Right hindlimb (tissue), 1 donor: ENCODE measurements at places on chromosomes 7 and 10.

- no peak for DNase-seq
Measured at GRCh38 chr10:128016423-128017060, 109.6 kb downstream of the PTPRE start.

DNA sequence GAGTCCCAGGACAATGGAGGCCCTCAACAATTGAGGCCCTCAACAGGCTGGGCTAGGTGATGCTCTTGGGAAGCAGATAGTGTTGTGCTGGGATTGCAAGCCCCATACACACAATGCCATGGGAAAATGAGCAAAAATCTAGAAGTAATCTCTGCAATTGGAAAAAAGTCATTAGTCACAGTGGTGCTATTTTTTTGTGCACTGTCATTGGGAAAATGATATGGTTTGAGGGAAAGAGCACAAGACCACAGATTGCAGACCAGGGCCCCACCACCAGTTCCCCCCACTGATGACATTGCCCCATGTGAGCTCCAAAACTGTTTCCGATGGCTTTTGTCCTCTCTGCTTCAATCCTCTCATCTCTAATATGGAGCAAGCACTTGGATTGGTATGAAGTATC lies 1.9 kb downstream of the KCTD7 start:
- no peak for DNase-seq

- DNase-seq: no peak
Measured at GRCh38 chr7:81499262-81500116, 270.4 kb downstream of the HGF start.

DNA sequence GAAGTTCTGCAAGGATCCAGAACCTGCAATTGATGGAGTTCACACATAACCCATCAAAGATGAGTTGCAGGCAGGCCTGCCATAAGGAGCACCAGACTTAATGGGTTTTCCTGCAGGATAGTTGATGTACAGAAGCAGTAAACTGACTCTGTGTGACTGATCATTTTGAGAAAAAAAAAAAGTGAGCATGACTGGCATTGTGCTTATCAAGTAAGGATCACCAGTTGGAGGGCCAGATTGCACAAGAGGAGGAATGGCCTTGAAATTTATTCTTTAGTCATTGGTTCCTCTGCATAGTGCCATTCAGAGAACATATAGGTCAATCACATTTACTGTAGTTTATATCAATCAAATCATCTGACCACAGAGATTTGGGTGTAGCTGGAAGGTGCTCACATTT lies 3.8 kb downstream of the CYP3A43 start:
- DNase-seq: no peak

GRCh38 chr7:42834676-42835075 lies 77.2 kb downstream of the C7orf25 start:
- no peak for DNase-seq

DNA sequence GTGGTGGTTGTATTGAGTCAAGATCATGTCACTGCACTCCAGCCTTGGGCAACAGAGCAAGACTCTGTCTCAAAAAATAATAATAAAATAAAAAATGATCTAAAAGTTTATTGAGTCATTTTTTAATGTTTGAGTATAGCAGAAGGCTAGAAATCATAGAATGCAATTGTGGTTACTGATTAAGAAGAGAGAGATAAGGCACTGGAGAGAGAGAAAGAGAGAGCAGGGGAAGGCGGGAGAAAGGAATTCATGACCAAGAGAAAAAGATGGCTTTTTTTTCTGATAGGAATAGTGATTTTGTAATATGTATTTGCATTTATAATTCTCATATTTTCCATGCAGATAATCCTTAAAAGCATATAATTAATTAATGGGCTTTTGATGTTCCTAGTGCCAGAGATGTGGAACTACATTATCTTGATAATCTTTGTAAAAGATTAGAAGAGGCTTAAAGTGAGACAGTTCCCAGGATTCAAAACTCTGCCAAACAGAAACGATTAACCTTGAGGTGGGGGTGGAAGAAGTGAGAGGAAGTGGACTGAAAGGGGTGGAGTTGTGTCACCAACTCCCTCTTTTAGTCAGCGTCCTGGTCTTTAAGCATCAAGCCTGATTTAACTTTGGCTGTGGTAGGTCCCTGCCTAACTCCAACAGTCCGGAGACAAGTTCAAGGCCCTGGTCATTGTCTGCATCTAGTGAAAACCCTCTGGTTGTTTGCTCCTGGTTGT lies 76.2 kb downstream of the CHN2 start:
- no peak for DNase-seq

DNA sequence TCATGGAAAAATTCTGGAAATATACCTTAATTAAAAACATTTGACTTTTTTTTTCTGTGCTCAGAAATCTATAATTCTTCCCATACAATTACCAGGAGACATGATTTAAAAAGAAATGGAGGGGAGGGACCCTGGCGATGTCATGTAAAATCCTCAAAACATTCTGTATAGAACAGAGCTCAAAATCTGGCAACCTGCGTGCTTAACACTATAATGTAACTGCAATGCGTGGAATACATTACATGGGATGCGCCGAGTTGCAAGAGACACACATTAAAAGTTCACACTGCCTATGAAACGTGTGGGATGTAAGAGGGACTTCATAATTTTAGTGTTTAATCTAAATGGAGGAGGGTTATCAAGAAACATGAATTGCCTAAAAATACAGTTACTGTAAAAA lies 215.0 kb downstream of the GLI3 start:
- DNase-seq: no peak

DNA sequence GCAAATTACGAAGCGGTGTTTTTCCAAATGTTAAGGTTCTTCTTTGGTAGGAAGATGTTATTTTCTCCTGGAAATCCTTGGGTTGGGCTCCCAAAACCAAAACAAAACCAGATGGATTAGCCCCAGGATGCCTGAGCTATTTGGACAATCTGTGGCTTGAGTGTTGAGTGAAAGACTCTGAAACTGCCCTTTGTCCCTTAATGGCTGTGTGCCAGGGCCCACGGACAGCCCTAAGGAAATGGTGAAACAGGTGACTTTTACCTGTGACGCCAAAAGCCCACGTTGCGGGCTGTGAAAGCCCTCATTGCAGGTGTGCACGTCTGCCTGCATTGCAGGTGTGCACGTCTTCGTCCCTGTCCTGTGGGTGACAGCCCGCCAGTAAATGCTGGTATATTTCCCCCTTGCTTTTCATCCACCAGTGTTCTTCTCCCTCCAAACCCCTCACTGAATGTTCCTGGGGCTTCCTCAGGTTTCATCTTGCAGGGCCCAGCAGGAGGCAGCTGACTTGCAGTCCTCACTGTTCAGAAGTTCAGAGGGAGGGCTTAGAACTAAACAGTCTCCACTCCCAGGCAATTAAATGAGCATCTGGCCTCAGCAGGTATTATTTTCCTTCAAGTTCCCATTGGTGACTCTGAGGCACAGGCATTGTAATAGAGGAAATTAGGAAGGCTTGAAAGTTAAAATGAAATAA lies 10.7 kb downstream of the PFKP start:
- no peak for DNase-seq

- no peak for DNase-seq
Measured at GRCh38 chr10:82914655-82915136, 1039.7 kb downstream of the NRG3 start.

DNA sequence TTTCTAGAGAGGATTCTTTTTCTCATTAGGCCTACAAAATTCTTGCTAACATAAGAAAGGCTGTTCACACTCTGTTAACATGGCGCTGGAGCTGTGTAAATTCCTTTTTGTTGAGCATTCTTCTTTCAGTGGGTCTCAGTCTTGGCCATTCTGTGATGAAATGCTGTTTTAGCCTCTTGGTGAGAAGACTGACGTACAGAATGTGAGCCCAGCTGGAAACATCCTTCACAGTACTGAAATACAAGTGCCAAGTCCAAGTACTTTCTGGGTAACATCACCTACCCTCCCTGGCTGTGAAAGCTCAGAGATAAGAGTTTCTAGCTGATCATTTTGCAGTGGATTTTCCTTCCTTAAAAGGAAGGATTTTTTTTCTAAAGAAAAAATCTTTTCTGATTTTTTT lies 231.8 kb downstream of the AHR start:
- DNase-seq: no peak

DNA sequence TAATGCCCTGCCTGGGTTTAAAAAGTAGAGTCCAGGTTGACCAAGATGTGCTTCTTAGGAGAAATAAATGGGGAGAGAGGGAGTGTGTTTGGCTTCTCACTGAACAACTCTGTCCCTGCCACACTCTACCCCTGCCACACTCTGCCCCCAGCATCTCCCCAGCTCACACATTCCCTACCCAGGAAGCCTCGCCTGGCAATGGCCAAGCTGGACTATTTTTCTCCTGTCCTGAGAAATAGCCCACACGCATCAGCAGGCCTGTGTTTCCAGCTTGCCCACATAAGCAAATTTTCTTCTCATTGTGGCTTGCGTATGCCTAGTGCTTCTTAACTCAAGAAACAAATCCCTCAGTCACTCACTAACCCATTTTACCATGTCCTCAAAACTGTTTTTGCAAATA lies 1.8 kb downstream of the LRRC18 start:
- no peak for DNase-seq

DNA sequence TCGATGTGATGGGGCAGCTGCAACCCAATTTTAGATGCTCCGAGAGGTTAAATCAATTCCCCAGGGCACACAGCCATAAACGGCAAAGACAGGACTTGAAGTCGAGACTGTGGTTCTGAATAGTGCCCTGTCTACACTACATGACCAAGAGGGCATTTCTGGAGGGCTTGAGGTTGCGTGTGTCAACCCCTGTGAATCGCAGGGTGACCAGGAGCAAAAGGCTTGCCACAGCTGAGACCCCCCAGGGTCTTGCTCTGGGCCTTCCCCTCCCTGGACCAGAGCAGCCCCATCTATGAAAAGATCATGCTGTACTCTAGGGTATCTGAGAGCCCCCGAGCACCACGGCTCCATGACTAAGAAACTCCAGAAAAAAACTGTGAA lies 26.8 kb upstream of the RASGEF1A start:
- no peak for DNase-seq

DNA sequence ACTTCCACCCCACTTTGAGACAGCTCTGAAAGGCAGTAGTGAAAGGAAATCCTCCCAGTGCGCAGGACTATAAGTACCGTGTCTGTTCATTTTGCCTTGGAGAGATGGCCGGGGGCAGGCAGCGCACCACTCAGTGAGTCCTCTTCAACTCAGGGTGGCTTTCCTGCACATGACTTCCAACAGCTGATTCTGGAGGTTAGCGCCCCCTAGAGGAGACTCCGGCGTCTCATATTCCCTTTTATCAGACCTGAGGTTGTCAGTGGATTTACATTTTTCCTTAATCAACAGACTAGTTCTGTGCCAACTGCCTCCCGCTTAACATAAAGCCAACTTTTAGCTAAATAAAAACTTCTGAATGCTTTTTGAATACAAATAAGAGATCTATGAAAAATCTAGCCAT lies 101.0 kb downstream of the HERPUD2 start:
- DNase-seq: no peak

DNA sequence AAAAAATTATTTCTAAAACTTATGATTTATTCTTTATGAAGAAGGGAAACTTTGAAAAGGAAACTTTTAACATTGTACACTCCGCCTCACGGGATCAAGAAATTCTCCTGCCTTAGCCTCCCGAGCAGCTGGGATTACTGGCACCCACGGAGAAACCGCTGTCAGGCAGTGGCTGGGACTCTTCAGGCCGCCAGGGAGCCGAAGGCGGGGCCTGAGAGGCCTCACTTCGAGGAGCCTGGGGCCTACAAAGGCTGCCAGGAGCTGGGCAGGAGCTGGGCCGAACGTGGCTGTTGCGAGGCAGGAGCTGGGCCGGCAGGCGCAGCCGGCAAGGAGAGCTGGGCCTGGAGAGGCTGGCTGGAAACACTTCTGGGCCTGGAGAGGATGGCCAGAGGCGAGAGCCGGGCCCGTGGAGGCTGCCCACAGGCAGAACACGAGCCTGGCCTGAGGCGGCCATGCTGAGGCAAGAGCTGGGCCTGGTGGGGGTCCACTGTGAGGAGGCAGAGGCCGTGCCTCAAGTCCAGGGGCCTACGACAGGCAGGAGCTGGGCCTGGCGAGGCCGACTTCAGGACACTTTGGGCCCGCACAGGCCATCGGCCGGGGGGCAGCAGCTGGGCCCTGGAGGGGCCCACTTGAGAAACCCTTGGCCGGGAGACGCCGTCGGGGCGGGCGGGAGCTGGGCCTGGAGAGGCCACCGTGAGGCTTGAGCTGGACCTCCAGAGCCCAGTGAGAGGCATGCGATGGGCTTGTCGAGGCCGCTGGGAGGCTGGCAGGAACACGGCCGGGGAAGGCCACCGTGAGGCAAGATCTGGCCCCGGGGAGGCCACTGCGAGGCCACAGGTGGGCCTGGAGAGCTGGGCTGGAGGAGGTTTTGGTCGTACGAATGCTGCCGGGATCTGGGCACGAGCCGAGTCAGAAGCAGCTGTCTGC lies 23.7 kb downstream of the MDH2 start:
- DNase-seq: no peak

DNA sequence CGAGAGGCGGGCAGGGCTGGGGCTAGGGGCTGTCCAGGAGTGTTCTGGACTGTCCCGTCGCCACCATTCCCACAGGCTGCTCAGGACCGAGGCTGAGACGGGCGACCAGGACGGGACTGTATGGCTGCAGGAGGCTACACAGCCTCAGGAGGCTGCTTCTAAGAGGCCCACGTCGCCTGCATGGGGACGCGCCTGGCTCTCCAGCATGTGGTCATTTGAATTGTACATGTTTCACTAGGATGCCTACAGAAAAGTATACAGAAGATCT lies 216.3 kb downstream of the TCERG1L start:
- no peak for DNase-seq

GRCh38 chr7:148720472-148720871 lies 21.8 kb downstream of the CUL1 start:
- DNase-seq: no peak

DNA sequence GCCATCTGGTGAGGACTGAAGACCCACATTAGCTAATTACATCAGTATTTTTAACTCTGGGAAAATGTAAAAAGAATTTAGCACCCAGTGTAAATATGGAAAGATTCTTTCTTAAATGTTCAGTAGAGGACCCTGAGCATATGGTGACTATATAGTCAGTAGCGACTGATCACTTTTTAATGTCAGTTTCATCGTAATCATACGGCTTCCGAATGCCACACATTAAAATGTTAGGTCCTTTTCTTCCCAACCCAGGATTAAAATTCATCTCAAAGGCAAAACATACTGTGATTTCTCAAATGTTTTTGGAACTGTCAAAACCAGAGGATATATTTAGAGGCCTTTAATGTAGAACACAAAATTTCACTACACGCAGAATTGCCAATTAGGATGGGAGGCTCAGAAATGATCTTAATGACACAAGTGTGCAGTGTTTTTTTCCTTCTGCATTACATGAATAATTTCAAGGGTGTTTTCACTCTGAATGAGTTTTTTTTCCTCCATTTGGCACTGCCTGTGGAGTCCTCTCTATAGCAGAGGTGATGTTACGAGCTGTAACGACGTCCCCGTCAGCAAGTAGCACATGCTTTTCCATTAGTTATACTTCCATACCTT lies 382.7 kb downstream of the PAXIP1 start:
- no peak for DNase-seq

GRCh38 chr7:67777119-67777518 lies 780.5 kb downstream of the TYW1 start:
- DNase-seq: no peak

- no peak for DNase-seq
Measured at GRCh38 chr10:114239117-114239993, at the start of gene VWA2. TSS of gene VWA2 (plus strand) at chr10:114239254. CDS start at chr10:114248714, 9,460 bp downstream.
